HFFc6 (cell line): ENCODE measurements at places on chromosomes 12 and 14. TPM values are rescaled to one million over a fixed set of nuclear protein-coding genes. Genes with fewer than 3 reads are reported as not detected.

DNA sequence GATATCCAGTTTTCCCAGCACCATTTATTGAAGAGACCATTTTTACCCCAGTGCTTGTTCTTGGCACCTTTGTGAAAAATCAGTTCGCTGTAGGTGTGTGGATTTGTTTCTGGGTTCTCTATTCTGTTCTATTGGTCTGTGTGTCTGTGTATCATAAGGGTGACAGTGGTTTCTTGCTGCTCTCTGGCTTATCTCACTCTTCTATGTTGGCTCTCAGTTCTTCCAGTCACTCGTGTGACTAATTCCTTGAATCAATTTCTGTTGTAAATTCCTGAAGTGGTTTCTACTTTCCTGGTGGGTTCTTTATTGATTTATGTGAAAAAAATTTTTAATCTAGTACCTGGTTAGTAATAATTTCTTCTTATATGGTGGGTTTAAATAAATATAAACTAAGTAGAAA lies 58.3 kb downstream of the OTOGL start:
- DNase-seq, result no peak

GRCh38 chr12:34598352-34598827 lies 576.1 kb downstream of the ALG10 start:
- DNase-seq, result no peak

DNA sequence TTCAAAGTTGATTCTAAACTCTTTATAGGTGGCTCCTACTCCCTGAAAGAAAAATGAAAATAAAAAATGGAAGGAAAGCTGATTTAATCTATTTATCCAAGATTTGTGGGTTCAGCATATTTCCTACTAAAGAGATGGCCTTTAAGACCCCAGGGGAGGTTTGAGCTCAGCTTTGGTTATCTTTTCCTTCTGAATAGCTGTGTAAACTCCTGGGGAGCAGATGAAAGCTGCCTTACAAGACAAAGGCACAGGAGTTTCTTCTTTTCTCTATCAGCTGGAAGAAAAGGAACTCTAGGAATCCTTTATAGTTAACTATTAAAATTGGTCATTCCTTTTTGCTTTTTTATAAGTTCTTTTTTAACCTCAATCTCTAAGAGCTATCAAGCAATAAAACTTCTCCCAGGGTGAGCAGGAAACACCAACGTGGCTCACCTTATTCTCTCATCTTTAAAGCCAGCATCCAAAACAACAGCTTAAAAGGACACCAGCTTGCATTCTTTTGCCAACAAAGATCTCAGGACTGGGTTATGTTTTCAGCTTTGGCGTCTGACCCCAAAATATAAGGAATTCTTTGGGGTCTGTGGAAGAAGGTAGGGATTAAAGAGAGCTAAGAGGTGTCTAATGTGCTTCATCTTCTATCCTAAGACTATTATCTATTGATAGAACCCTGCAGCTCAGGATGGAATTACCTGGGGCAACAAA lies 371.7 kb upstream of the KITLG start:
- no peak for DNase-seq

DNA sequence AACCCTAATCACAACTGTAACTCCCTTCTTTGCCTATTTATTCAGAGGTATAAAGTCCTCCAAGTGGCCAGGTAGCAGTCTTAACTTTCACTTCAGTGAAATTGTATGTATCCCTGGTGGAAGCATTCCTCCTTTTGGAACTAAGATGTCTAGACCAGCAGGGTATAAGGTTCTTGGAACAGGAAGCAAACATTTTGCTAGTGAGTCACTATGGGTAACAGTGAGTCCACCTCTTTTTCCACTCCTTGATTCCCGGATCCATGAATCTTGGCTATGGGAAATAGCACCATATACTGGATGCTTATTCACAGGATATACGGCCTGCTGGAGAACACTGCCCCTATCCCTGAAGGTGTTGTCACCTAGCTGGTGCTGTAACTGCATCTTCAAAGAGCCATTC lies 80.2 kb downstream of the KCNA5 start:
- peak; percentile 54 for DNase-seq

DNA sequence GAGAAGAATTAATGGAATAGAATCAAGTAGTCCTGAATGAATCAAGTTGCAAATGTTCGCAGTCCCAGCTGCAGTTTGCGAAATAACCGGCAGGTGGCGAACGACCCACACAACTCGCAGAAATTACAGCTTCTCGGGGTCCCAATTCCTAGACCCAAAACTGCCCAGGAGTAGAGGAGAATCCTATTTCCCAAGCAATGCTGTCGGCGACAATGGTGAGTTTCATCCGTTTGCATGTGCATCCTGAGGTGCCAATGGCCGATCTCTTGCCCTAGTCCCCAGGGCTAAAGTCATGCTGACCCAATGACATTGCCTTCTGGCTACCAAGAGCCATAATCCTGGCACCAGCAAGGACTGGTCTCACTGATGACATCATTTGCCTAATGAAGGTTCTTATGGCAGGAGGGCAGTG lies 8.5 kb upstream of the ASCL1 start:
- DNase-seq, result no peak

- DNase-seq, result no peak
Observed at GRCh38 chr12:15769586-15769985, 19.6 kb downstream of the EPS8 start.

DNA sequence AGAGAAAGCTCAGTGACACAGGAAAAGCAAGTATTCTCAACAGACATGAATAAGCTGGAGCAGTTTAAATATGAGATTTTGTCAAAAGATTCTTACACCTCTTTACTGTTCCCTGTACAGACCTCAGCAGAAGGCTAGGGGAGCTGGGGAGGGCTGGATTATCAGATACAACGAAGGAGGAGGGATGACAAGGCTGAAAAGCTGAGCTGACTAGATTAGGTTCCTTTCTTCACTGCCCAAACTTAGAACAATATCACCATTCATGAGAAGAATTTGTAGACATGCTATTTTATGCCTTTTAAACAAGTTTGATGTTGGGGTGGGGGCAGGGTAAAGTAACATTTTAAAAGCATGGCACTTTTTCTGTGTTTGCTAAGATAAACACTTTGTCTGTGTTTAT lies 611.1 kb downstream of the AACS start:
- no peak for DNase-seq

DNA sequence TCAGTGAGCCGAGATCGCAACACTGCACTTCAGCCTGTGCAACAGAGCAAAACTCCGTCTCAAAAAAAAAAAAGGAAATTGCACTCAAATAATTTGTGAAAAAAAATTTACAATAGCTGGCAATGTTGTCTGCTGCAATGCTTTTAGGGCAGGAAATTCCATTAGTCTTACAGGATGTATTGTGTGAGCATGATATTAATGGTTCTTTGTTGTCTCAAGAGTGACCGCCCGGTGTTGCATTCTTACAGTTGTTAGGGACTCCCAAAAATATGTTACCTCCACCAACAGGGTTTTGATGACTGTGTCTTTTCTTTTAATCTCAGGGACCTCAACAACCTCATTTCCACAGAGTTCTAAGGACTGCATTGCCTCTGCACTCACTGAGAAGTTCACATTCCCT lies 44.8 kb downstream of the PZP start:
- no peak for DNase-seq

DNA sequence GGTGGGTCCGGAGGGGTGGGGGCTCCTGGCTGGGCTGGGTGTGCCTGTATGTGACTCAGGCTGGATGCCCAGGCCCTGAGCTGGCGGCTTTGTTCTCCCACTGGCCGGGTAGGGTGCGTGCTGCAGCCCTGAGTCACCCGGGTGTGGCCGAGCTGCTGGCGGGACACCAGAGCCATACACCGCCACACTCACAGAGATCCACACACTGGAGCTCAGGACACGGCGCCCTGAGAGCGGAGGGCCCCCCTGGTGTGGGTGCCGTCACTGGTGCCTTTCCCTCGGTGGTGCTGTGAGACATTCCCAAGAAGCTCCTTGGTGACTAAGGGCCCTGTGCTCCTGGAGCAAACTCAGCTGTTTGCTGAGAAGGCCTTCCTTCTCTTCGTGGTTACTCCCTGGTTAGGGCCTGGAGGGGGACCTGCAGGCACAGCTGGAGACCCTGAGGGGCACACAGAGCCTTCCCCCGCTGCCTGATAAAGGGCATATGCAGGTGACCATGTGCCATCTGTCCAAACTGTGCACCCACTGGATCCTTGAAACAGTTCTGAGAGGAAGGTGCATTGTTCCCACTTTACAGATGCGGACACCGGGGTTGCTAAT lies 44.3 kb downstream of the KRT80 start:
- peak; percentile 99 for DNase-seq

- peak; percentile 26 for DNase-seq
Observed at GRCh38 chr14:104563742-104564615, 15.6 kb upstream of the C14orf180 start.

- DNase-seq, result no peak
Observed at GRCh38 chr12:53983950-53984572, 885 bp upstream of the HOXC10 start.

The STX2 gene
- 32.6 and 32.8 TPM in 2 replicates for total RNA-seq

The DPY19L2 gene
- total RNA-seq, result 2.3 to 3.1 TPM (median 3.1 TPM) in 3 replicates

The EFS gene
- total RNA-seq, result 9.5 to 12.5 TPM (median 11.0 TPM) in 3 replicates

The MEG3 gene
- 158 to 258 TPM (median 178 TPM) in 3 replicates for total RNA-seq

The ERBB3 gene
- total RNA-seq, result 1.4 to 2.4 TPM (median 1.5 TPM) in 3 replicates

The SERPINA1 gene
- 0.17 TPM in 1 of 2 replicates, not detected in the other for total RNA-seq
